ENCODE measurements at places on chromosomes 6 and 20.

- peak; percentile 14 for DNase-seq
Measured at GRCh38 chr20:50189681-50190250, 864 bp upstream of the CEBPB start.

DNA sequence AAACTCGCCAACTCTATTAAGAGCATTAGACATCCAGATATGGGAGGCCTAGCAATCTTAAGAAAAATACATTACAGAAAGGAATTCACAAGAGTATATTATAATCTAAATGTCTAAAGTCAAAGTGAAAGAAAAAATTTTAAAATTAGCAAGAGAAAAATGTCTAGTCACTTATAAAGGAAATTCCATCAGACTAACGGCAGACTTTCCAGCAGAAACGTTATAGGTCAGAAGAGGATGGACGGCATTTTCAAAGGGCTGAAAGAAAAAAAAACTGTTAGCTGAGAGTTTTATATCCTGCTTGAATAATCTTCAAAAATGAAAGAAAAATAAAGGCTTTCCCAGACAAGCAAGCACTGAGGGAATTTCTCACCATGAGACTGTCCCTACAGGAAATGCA, 269.0 kb downstream of the HDGFL1 start:
- no peak for DNase-seq

GRCh38 chr6:106134087-106134770, 48.1 kb downstream of the PRDM1 start:
- DNase-seq = no peak

DNA sequence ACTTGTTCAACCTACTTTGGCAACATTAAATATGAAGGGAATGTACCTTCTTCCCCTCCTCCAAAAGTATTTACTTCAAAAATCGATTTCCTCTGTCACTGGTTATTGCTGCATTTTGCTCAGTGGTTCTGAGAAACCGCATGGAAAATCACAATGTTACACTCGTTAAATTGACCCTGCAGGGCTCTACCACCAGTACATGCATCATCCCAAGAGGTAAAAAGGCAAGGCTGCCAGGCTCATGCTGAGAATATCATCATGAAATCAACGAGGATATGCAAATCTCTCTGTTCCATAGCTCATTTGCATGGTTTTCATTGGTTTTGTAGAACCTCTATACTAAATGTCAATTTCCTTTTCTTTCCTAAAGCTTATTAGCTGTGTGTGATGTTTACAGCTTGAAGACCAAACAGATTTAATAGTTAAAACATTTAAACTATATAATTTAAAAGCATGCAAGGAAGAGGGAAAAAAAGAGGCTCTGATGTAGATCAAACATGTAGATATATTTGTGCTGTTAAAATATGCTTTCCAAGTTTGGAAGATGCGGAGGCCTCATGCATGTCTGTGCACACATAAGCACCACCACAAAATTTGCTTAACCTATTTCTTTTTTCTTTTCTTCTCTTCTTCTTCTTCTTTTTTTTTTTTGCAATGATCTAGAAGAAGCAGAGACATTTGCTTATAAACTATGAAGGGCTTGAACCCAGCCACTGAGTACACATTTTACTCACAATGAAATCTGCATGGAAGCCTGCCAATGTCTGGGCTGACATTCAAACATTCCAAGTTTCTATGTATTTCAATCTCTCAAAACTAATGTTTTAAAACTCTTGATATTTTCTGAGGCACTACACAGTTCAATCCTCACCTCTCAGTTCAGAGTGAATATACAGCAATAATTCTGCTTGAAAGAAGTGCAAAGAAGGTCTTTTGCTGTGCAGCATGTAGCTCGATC, 194.0 kb downstream of the GMPR start:
- no peak for DNase-seq

DNA sequence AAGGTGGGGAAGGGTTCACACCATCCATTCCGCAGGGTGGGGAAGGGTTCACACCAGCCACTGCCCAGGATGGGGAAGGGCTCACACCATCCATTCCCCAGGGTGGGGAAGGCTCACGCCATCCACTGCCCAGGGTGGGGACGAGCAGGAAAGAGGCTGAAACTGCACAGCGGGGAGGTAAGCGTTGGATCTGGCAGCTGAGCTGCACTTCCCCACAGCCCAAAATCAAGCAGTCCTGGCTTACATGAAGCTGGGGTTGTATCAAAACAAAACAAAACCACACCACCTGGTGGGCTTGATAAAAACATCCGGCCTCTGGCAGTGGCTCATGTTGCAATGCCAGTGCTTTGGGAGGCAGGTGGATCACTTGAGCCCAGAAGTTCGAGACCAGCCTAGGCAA, 268.5 kb downstream of the TAF4 start:
- no peak for DNase-seq

GRCh38 chr6:154169193-154169847, 130.3 kb downstream of the OPRM1 start:
- DNase-seq = no peak

- no peak for DNase-seq
Measured at GRCh38 chr20:4713401-4713800, 8.3 kb upstream of the PRND start.

DNA sequence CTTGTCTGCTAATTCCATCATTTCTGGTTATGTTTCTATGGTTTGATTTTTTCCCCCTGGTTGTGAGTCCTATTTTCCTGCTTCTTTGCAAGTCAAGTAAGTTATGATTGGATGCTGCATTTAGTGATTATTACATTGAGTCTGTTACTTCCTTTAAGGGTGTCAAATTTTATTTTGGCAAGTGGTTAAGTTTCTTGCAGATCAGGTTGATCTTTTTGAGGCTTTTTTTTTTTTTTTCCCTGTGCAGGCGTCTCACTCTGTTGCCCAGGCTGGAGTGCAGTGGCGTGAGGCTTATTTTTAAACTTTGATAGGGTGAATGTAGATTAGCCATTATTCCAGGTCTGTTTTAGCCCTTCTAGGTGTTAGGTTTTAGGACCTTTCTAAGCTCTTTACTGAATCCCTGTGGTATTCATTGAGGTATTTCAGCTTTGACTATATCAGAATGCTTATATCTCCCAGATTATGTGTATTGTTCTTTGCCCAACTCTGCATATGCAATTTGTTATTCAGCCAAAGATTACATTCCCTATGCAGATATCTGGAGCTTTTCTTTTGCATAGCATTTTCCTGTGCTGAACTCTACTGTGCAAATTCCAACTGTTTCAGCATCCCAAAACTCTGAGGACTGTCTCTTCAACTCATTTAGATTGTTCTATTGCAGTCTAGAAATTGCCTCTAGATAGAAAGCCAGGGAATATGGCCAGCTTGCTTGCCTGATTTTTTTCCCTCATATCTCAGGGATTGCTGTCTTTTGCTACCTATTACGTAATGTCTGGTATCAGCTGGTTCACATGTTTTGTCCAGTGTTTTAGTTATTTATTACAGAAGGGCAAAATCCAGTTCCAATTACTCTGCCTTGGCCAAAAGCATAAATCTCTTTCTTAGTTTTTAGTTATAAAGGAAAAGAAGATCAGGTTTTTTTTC, 113.3 kb downstream of the AFG1L start:
- no peak for DNase-seq

DNA sequence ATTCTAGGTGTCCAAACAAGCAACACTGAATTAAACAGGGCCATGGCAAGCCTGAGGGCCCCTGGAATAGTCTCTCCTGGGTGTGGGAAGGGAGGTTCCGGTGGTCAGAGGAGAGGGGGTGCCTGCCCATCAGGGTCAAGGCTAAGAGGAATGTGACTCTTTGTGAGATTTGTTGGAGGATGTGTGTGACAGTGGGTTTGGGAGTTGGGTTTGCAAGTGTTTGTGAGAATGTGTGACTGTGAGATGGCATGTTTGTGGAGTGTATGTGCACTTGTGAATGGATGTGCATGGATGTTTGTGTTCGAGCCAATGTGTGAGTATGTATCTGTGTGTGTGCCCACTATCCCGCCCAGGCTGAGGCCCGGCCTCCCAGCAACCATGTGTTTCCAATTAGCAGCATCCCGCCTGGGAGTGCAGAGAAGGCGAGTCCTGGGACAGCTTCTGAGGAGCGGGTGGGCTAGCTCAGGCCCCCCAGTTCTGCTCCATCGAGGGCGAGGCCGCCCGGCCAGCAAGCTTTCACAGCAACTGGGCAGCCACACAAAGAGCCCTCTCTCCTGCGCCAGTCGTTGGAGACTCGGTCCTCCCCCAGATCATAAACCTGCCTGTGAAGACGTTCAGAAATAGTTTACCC, 12.6 kb downstream of the FOXC1 start:
- DNase-seq = no peak
